Liver (tissue), 10 donors: ENCODE measurements at places on chromosomes 2 and 18.

- DNase-seq: no peak
These were observed 462.6 kb downstream of the EPHA4 start for GRCh38 chr2:221109552-221109951.

DNA sequence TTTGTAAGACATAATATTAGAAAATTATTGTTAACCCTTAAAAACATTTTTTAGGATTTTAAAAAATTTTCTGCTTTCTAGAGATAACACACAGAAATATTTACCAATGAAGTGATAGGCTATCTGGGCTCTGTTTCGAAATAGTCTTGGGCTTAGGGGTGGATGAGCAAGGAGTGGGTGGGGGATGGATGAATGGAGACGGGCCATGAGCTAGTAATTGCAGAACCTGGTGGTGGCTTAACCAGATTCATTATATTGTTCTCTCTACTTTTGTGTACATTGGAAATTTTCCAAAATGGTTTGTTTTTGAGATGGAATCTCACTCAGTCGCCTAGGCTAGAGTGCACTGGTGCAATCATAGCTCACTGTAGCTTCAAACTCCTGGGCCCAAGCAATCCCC lies 89.6 kb downstream of the TCF7L1 start:
- no peak for DNase-seq

DNA sequence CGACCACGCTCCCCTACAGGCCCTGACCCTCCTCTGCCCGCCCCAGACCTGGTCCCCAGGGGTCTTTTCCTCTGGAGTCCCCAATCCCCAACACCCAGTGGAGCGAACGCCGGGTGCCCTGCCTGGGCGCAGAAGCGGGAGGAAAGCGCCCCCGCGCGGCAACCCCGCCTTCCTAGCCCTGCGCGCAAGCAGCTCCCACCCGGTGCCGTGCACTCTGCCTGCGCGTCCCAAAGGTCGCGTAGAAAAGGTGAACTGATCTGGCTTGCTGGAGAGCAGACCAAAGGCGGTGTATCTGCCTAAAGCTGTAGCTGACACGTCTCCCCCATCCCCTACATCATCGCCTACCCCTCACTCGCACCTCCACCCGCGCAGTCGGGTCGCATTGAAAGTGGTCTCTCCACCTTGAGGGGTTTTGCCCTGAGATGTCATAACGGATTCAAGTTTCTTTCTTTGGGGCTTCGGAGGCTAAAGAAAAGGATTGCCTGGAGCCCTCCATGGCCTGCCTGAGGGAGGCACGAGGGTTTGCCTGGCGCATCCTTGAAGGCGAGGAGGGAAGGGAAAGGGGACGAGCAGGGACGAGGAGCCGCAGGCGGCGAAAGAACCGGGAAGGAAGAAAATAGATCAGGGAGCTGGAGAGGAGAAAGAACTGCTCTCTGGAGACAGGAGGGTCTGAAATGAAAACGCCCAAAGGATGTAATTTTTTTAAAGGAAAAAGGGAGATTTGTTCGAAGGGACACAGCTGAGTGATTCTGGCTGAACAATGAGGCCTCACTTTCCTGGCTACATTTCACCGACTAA lies 5.8 kb downstream of the GAD1 start:
- DNase-seq: no peak

GRCh38 chr18:36757081-36757480 lies 71.7 kb downstream of the TPGS2 start:
- DNase-seq: no peak

- no peak for DNase-seq
These were observed 38.4 kb upstream of the NCKAP5 start for GRCh38 chr2:133606616-133607015.

DNA sequence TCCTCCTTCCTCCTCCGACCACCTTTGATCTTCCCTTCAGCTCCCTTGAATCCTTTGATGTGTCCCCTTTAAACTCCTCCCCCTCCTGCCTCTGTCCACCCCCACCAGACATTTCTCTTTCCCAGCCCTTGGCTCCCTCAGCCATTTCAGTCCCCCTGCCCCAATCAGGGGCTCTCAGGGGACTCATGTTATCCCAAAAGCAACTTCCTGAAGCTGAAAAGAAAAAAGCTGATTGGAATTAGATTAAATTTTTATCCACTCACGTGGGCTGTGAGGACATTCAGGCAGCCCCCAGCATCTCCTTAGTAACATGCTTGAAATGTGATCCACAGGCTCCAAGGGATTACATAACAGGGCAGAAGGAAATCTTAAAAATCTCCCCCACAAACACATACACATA lies 81.3 kb downstream of the NEURL3 start:
- no peak for DNase-seq

GRCh38 chr18:53503914-53504441 lies 720.5 kb downstream of the MBD2 start:
- no peak for DNase-seq

DNA sequence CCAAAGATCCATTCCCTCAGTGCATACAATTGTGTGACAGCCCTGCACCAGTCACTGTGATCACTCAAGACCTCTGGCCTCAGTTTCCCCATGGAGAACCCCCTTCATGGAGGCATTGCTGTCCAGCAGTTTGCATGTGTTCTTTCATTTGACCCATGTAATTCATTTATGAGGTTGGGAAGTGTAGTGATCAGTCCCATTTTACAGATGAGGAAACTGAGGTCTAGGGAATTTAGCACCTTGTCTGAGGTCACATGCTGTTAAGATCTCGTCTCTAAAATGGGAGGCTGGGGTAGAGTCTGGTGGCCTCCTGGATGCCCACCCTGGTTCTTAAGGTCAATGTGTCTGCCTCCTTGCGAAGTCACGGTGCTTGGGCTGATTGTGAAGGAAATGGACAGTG lies 19.1 kb downstream of the LDLRAD4 start:
- DNase-seq: no peak

- DNase-seq: no peak
These were observed 48.3 kb downstream of the COL3A1 start for GRCh38 chr2:189022492-189022891.

DNA sequence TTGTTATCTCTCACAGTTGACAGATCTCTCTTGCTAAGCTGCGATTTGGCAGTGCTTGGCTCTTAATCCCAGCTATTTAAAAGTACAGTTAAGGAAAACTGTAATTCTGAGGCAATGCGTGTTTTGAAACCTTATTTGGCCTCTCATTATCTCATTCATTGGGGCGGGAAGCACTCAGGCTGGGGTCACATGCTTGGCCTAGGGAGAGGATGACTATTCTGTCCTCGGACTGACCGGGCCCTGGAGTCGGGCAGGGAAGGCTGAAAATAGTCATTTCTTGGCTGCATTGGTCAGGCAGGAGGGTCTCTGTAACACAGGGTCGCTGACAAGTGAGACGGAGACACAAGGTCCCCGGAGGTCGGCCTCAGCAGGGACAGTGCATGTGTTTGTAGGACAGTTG lies 20.2 kb upstream of the EMILIN2 start:
- DNase-seq: no peak

DNA sequence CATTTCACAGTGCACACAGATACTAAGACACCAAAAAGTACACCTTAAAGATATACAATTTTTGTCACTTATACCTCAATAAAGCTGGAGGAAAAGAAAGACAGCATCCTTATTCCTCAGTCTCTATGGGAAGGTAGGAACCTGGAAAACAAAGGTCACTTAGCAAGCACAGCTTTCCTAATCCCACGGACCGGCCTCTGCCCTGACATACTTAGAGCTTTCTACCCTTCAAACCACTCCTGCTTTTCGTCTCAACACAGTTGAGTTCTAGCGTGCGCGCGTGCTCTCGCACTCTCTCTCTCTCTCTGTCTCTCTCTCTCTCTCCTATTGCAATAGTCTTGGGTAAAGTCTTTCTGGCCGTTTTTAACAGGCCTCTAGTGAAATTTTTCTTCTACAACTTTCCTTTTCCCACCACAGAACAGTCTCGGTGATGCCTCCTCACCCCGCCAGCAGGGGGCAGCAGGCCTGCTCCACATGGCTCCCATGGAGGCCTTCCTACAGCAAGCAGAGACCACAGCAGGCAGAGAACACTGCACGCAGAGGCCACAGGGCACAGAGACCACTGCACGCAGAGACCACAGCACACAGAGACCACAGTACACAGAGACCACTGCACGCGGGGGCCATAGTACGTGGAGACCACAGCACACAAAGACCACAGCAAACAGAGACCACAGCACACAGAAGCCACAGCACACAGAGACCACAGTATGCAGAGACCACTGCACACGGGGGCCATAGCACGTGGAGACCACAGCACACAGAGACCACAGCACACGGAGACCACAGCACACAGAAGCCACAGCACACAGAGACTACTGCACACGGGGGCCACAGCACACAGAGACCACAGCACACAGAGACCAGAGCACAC lies 106.9 kb downstream of the FBXO15 start:
- peak; percentile 75 for DNase-seq

DNA sequence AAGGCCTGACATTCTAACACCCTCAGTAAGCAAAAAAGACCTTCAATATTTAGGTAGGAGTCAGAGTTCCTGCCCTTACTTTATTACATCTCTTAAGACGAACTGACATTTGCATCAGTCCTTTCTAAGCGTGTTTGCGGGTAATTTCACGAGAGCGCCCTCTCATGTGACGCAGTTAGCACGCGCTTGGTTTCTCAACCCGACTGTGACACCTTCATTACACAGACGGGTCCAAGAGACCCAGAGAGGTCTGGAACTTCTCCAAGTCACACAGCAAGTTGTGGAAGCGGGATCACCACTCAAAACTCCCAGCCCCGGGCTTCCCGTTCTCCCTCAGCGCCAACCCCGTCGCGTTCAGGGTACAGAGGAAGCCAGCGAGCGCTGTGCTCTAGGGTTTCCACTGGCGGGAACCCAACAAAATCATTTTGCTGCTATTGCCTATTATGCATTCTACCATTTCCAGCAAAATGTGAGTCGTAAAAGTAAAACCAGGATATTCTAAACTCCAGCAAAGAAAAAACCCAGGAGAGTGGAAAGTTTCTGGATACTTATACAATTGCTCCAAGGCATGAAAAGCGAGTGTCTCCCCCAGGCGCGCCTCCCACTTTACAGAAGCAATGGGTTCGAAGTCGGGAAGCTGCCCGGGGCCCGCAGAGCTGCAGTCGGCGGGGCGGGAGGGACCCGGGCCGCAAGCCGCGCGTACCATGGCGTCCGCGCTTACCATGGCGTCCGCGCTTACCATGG lies 601 bp downstream of the ENOSF1 start:
- peak; percentile 65 for DNase-seq

- no peak for DNase-seq
These were observed 3.2 kb downstream of the NMUR1 start for GRCh38 chr2:231527091-231527395.

GRCh38 chr2:109290887-109291643 lies 162.1 kb downstream of the SH3RF3 start:
- DNase-seq: no peak

DNA sequence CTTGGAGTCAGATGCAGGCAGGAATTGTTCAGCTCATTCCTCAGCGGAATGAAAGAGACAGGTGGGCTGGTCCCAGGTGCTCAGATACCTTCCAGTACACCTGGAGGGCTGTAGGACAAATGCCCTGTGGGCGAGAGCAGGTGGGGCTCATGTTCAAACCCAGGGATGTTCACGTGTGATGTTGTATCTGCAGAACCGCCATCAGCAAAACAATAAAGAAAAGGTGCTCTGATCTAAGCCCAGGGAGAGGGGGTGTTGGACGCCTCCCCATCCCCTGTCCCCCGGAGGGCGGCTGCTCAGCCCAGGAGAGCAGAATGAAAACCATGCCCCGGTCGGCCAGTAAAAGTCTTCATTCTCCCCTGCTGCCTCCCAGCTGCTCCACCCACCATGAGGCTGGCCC lies 197.4 kb downstream of the HAUS1 start:
- no peak for DNase-seq

DNA sequence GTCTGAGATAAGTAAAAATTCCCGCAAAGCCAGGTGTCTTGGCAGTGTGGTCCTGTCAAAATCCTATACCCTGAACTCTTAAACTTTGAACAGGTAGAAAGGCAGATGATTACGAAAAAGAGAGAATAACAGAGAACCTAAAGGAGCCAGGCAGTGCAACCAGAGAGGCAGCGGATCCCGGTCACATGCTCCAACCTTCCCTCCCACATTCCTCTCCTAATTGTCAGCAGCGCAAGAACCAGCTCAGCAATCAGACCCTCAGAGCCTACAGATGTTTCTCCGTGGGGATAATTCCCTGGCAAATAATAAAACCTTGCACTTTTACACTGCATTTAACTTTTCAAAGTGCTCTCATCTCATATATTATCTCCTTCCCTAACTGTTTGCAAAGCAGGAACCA lies 124.8 kb downstream of the EPHA4 start:
- no peak for DNase-seq
